ENCODE measurements at places on chromosomes 5 and 9.

GRCh38 chr5:128099944-128100343, 16.4 kb downstream of the SLC12A2 start:
- DNase-seq, result no peak

GRCh38 chr5:56522960-56523359, 289.8 kb upstream of the ANKRD55 start:
- DNase-seq, result no peak

- DNase-seq, result no peak
Observed at GRCh38 chr9:113998114-113998513, 80.0 kb downstream of the AMBP start.

- no peak for DNase-seq
Observed at GRCh38 chr9:89576404-89576839, 28.4 kb upstream of the GADD45G start.

GRCh38 chr5:37133939-37134338, 115.2 kb downstream of the CPLANE1 start:
- DNase-seq, result no peak

GRCh38 chr9:115220319-115221005, 102.5 kb upstream of the TNC start:
- no peak for DNase-seq

- no peak for DNase-seq
Observed at GRCh38 chr9:13690595-13690994, 411.1 kb upstream of the MPDZ start.

GRCh38 chr9:115106642-115107041, 11.3 kb downstream of the TNC start:
- DNase-seq, result no peak
